Foreskin keratinocyte (primary cell): ENCODE measurements at places on chromosomes 3 and 15. TPM values are rescaled to one million over a fixed set of nuclear protein-coding genes. Genes with fewer than 3 reads are reported as not detected.

The DNAH12 gene
- not detected in 2 replicates for polyA plus RNA-seq

- peak; percentile 83 for DNase-seq
Measured at GRCh38 chr15:42845581-42845980, 75.0 kb downstream of the TTBK2 start.

GRCh38 chr3:62562017-62562416 lies 188.7 kb upstream of the FEZF2 start:
- no peak for DNase-seq

GRCh38 chr3:15628967-15629366 lies 27.4 kb downstream of the BTD start:
- DNase-seq = no peak

DNA sequence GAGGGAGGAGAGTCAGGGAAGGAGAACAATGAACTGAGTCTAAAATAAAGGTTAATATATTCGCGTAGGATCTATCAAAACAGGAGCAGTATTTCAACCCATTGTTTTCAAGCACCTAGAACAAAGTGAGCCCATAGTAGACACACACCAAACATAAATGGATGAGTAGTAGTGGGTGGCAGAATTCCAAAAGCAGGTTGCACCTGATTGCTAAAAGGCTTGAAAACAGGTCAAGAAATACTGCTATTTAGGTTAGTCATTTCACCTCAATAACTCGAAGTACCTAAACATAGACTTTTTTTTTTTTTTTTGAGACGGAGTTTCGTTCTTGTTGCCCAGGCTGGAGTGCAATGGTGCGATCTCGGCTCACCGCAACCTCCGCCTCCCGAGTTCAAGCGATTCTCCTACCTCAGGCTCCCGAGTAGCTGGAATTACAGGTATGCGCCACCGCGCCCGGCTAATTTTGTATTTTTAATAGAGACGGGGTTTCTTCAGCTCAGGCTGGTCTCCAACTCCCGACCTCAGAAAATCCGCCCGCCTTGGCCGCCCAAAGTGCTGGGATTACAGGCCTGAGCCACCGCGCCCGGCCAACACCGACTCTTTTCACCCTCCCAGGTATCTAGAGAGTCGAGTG lies 855 bp upstream of the ABHD5 start:
- no peak for DNase-seq

DNA sequence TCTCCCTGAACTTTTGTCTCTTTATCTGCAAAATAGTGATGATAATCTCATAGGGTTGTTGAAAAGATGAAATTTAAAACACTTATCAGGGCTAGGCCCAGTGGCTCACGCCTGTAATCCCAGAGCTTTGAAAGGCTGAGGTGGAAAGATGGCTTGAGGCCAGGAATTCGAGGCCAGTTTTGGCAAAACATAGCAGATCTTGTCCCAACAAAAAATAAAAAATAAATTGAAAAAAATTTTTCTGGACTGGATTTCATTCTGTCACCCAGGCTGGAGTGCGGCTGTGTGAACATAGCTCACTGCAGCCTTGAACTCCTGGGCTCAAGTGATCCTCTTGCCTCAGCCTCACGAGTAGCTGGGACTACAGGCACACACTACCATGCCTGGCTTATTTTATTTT lies 29.6 kb downstream of the LMLN start:
- DNase-seq = no peak

The ECE2 gene
- not detected in 2 replicates for polyA plus RNA-seq

GRCh38 chr3:177889161-177889560 lies 647.1 kb upstream of the KCNMB2 start:
- no peak for DNase-seq

- DNase-seq = no peak
Measured at GRCh38 chr3:31659246-31659645, 126.5 kb downstream of the STT3B start.

The CACNA2D3 gene
- polyA plus RNA-seq = 0.04 and 0.62 TPM in 2 replicates

GRCh38 chr3:2001306-2002108 lies 97.2 kb upstream of the CNTN4 start:
- DNase-seq = no peak

The LCTL gene
- 0.07 and 0.12 TPM in 2 replicates for polyA plus RNA-seq

The ANKDD1A gene
- 2.0 and 3.1 TPM in 2 replicates for polyA plus RNA-seq

DNA sequence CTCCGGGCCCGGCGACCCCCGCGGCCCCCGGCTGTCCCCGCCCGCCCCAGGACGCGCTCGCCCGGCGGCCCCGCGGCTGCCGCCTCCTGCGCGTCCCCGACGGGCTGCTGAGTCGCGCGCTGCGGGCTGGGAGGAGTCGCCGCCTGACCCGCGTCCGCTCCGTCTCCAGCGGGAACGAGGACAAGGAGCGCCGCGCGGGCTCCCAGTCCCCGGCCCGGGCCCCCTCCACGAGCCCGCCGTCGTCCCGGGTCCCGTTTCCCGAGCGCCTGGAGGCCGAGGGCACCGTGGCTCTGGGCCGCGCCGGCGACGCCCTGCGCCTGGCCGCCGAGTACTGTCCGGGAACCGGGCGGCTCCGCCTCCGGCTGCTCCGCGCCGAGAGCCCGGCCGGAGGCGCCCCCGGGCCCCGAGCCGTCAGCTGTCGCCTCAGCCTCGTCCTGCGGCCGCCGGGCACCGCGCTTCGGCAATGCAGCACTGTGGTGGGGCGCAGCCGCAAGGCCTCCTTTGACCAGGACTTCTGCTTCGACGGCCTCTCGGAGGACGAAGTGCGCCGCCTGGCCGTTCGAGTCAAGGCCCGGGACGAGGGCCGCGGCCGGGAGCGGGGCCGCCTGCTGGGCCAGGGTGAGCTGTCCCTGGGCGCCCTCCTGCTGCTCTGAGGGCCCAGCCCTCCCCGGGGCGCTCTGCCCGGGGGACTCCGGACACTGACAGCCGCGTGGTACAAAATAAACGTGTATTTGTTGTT lies 1.5 kb downstream of the C2CD4A start:
- no peak for DNase-seq

DNA sequence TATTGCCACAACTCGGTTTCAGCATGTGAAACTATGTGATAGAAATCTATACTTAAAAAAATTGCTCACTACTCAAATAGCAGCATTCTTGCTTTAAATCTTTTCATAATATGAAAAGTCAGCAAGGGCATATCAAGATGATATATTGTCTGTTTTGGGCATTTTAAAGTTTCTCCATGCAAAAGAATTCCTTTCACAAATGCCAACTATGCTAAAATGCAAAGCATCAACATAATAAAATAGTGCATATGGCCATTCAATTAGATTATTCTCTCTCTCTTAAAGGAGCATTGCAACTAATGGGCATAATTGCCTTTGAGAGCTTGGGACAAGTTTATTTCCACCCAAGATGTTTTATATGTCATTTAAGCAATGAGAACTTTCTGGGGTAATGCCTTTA lies 475.1 kb downstream of the ZPLD1 start:
- no peak for DNase-seq

DNA sequence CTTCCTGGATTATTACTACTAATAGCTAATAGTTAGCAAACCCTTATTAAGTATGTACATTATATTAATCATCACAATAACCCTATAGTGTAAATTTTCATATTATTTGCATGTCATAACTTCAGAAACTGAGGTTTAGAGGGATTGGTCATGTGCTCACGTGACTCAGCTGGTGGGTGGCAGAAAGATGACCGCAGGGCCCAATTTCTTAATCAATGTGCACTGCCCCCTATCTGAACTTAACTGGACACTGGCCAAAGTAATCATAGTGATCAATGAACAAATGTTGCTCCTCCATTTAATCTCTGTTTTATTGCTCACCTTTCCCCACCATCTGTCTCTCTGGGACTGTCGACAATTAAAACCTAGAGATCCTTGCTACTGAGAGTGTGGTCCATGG lies 52.2 kb downstream of the PLD1 start:
- DNase-seq = no peak

- no peak for DNase-seq
Measured at GRCh38 chr3:179026636-179027035, 45.0 kb downstream of the ZMAT3 start.

The ASB14 gene
- polyA plus RNA-seq = not detected in 2 replicates

DNA sequence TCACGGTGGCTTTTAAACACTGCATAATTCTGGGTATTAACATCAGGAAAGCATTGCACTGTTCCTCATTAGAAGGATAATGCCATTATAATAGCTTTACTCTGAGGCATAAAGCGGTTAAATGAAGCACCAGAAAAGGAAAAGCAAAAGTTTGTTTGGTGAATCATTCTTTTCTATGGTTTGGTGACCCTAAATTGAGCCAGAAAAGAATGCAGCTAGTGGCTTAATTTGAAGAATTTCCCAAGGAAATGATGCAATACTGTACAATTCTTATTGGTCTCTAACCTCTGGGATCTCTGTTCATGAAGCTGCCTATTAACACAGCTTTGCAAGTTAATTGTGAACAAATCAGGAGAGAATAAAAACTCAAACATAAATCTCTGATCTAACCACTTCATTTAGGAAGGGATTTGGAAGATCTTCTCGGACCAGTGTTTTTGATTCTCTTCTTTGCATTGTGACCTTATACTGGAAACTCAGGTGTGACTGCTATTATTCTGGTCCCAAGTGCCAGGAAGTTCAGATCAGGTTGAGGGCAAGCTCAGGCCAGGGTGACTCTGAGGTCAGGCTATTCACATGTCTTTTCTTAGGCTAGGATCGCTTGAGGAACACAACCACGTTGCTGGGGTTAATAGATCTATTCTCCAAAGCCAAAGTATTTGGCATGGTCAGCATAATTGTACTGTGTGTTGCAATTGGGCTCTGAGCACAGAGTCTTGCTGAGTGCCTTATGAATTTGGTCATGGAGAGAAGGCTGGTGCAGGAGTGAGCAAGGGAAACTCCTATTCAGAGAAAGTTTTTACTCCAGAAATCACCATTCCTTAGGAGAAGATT lies 11.3 kb upstream of the DLG1 start:
- DNase-seq = peak; percentile 71
